Activated naive CD4-positive, alpha-beta T cell treated with anti-CD3 and anti-CD28 coated beads for 36 hours (primary cell): ENCODE measurements at places on chromosomes 12 and 14. TPM values are rescaled to one million over a fixed set of nuclear protein-coding genes. Genes with fewer than 3 reads are reported as not detected.

- no peak overlapping the region for H3K27ac ChIP-seq
- peaks cover 7% of the 10 kb centered on the region for H3K4me1 ChIP-seq
- H3K27me3 ChIP-seq = no peaks in the 10 kb centered on the region
- no peak overlapping the region for H3K4me3 ChIP-seq
These were observed 43.8 kb upstream of the EMP1 start for GRCh38 chr12:13152756-13153155.

GRCh38 chr12:9707864-9708808 lies 24.8 kb downstream of the CLECL1 start:
- peak overlapping the region; percentile 70 for H3K4me3 ChIP-seq
- peak overlapping the region; percentile 92 for H3K27ac ChIP-seq
- peak; percentile 86 for DNase-seq

PCED1B gene
- total RNA-seq = 138 TPM

GRCh38 chr12:118606690-118607089 lies 230.3 kb downstream of the SUDS3 start:
- no peaks in the 10 kb centered on the region for H3K4me1 ChIP-seq
- H3K27ac ChIP-seq = no peak overlapping the region
- H3K4me3 ChIP-seq = no peak overlapping the region
- no peak for DNase-seq

GLIPR1 gene
- total RNA-seq = 1.3 TPM

FAM222A gene
- 0.20 TPM for total RNA-seq

DNA sequence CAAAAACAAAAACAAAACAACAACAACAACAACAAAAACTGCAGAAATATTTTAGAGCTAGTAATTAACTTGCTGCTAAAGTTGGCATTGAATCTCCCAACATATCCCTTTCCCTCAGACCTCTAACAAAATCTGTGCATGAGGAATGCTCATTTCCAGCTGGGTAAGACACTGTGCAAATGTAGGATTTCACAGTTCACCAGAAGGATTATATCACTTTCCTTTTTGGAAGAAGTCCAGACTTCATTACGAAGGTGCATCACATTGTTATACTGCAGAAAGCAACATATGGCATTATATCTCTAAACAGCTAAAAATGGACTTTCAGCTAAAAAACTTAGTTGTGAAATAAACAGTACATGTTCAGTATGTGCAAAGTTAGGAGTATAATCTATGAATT lies 341.8 kb downstream of the FSCB start:
- no peak overlapping the region for H3K4me3 ChIP-seq
- H3K36me3 ChIP-seq = no peaks in the 10 kb centered on the region
- no peak overlapping the region for H3K27ac ChIP-seq
